ENCODE measurements at places on chromosomes 5 and 9.

DNA sequence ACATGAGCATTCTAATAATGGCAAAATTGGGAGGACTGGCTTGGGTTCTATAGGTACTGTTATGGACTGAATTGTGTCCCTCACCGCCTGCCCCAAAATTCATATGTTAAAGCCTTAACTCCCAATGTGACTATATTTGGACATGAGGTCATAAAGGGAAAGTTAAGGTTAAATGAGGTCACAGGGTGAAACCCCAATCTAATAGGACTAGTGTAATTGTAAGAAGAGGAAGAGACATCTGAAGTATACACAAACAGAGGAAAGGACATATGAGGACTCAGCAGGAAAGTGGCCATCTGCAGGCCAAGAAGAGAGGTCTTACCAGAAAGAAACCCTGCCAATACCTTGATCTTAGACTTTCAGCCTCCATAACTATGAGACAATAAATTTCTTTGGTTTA lies 23.1 kb downstream of the RNF180 start:
- no peak for DNase-seq

- no peak for DNase-seq
Observed at GRCh38 chr9:36392489-36392888, 7.6 kb downstream of the RNF38 start.

GRCh38 chr9:97527626-97528528 lies 26.4 kb downstream of the TMOD1 start:
- peak; percentile 47 for DNase-seq

DNA sequence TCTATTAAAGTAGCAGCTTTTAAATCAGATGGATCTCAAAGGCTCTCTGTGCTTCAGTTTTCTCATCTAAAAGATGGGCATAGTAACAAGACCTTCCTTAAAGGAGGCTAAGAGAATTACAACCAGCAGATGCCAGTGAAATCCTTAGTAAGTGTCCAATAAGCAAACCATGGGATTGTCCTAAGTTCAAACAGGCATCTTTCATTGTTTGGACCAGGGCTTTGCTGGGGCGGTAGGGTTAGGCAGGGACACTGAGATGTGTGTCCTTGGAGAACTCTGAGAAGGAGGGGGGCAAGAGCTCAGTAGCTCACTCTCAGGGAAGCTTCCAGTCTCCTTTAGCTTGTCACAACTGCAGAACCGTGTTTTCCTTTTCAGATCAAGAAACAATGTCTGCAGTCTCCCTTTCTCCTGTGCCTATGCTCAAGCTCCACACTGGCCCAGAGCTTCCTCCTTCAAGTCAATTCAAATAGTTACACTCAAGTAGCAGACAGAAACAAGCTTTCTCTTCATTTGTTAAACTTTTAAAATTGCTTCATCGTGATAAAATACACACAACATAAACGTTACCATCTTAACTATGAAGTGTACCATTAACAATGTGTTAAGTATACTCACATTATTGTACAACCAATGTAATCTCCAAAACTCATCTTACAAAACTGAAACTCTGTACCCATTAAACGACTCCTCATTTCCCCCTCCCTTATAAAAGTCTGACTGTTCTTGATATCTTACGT lies 216.2 kb downstream of the PIK3R1 start:
- no peak for DNase-seq

DNA sequence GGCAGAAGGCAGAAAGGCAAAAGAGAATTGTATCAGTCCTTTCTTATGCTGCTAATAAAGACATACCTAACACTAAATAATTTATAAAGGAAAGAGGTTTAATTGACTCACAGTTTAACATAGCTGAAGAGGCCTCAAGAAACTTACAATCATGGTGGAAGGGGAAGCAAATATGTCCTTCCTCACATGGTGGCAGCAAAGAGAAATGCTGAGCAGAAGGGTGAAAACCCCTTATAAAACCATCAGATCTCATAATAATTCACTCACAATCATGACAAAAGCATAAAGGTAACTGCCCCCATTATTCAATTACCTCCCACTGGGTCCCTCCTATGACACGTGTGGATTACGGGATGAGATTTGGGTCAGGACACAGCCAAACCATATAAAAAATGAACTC lies 312.5 kb upstream of the PTGER4 start:
- no peak for DNase-seq
